NCI-H460 (cell line): ENCODE measurements at places on chromosomes 6 and 20. TPM values are rescaled to one million over a fixed set of nuclear protein-coding genes. Genes with fewer than 3 reads are reported as not detected.

DNA sequence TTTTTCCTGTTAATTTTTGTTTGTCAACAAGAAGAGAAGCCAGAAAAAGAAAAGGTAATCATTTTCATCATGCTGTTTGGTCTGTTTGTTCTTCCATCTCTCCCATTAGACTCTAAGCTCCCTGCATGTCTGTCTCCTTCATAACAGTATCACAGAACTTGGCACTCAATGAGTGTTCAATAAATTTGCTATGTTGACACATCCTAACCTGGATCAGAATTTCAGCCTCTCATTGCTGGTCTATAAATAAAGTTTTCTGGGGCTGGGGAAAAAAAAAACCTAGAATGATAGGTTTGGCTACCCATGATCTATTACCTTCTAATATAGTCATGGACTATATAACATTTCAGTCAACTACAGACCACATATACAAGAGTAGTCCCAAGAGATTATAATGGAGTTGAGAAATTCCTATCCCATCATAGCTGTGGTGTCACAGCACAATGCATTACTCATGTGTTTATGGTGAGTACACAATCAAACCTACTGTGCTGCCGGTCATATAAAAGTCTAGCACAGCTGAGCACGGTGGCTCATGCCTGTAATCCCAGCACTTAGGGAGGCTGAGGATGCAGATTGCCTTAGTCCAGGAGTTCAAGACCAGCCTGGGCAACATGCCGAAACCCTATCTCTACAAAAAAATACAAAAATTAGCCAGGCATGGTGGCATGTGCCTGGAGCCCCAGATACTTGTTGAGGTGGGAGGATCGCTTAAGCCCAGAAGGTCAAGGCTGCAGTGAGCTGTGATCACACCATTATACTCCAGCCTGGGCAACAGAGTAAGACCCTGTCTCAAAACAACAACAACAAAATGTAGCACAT lies 5.9 kb downstream of the NUDT3 start:
- peak; percentile 74 for DNase-seq

NMBR gene
- total RNA-seq = not detected in 2 replicates

- DNase-seq = no peak
These were observed 82.8 kb downstream of the ATRN start for GRCh38 chr20:3553663-3554062.

GRCh38 chr20:20490673-20491072 lies 122.8 kb downstream of the INSM1 start:
- no peak for DNase-seq

DNA sequence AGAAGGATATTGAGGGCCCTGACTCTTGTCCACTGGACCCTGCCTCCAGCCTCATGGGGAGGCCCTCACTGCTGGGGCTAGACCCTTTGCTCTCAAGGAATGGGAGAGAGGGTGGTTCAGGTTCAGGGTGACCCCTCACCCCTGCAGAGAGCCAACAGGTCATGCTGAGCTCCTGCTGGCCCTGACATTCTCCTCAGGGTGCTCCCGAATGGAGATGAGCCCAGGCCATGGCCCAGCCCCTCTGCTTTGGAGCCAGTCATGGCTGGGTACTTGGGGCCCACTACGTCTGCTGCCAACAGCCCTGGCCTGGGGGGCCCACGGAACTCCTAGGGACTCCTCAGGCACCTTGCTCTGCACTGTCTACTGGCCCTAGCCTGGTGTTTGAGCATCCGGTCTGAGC lies 49.2 kb upstream of the MLN start:
- DNase-seq = no peak

- no peak for DNase-seq
These were observed 52.2 kb downstream of the MRPL14 start for GRCh38 chr6:44074813-44075646.

TGM2 gene
- 1.9 and 2.3 TPM in 2 replicates for total RNA-seq

- no peak for DNase-seq
These were observed 45.9 kb downstream of the BMP7 start for GRCh38 chr20:57220337-57221145.

SUPT3H gene
- 2.7 and 5.9 TPM in 2 replicates for total RNA-seq

GRCh38 chr6:149884215-149884614 lies 13.7 kb downstream of the RAET1E start:
- DNase-seq = no peak

DUSP15 gene
- not detected in 2 replicates for total RNA-seq
